ENCODE measurements at places on chromosomes 7 and 10.

GRCh38 chr7:150515248-150516147 is 826 bp downstream of the GIMAP7 start:
- no peak for DNase-seq

DNA sequence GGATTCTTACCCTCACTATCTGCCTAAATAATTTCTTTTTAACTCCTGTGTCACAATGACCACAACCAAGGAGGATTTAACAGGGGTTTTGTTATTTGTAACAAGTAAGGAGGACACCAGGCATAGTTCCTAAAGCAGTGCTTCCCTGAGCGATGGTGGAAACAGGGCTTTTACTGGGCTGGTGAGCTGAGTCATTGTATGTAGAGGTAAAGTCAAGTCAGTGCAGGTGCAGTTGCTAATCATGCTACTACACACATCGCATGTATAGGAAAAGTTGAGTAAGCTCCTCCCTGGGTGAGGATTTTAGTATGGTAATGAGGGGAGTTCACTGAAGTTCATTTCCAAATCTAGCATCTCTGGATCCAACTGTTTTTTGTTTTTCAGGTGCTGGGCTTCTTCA is 22.9 kb upstream of the ABCA13 start:
- DNase-seq = no peak

DNA sequence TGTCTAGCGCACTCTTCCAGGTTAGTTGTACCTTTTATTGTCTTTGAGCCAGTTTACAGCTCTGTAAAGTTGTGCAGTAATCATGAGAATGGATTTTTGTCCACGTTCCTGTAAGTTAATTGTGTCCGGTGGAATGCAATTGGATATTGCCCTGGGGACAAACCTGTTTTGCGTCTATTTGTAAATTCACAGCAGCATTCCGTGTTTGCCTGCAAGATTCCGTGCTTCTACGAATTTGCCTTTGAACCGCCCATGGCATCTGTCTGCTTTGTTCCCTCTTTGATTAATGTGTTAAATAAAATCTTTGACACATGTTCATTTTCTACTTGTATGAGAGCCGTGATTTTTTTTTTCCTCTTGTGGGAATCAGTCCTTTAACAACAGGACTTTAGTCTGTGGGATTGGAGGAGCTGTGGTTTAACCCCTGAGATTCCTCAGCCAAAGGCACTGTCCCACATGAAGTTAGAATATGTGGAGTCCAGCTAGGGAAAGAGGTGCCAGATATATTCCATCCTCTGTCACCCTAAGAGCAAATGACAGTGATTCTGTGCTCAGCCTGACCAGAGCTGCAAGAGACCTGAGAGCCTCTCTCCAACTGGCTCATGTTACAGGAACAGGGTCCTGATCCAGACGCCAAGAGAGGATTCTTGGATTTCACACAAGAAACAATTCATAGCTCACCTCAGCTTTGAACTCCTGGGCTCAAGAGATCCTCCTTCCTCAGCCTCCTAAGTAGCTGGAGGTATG is 126.3 kb downstream of the COL26A1 start:
- no peak for DNase-seq

GRCh38 chr10:20105931-20106330 is 289.7 kb downstream of the PLXDC2 start:
- DNase-seq = peak; percentile 20

- no peak for DNase-seq
Measured at GRCh38 chr10:71651928-71652327, 67.7 kb downstream of the C10orf105 start.

GRCh38 chr10:62811159-62811875 is 4.8 kb downstream of the EGR2 start:
- no peak for DNase-seq

- no peak for DNase-seq
Measured at GRCh38 chr10:49457686-49458085, 61.8 kb upstream of the DRGX start.

- no peak for DNase-seq
Measured at GRCh38 chr10:63210611-63211196, 77.6 kb downstream of the NRBF2 start.

GRCh38 chr7:117320523-117320922 is 2.3 kb downstream of the WNT2 start:
- DNase-seq = no peak

DNA sequence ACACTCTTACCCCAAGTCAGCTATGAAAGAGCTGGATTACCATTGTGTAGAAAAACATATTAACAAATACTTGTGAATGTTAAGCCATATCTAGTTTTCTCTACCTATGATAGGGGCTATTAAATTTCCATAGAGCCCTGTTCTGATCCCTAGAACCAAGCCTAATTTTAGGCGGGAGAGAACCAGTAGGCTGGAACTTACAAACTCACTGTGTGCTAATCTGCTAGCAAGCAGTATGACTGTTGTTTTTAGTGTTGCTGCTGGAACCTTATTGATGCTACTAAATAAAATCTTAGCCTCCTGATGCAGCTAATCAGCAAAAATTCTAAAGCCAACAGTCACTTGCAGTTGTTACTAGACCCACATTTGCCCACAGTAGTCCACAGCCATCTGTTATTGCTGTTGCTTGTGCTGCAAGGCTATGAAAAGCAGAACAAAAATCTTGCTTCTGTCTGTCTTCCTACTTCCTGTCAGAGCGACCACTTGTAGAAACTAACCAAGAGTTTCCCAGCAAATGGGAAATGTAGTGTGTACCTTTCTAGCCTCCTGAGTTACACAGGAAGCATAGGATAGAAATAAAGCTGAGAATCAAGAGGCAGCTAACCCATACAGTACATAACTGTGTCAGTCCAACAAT is 368.4 kb downstream of the ARL4A start:
- no peak for DNase-seq

- DNase-seq = no peak
Measured at GRCh38 chr10:114862456-114862855, 40.9 kb downstream of the FHIP2A start.

DNA sequence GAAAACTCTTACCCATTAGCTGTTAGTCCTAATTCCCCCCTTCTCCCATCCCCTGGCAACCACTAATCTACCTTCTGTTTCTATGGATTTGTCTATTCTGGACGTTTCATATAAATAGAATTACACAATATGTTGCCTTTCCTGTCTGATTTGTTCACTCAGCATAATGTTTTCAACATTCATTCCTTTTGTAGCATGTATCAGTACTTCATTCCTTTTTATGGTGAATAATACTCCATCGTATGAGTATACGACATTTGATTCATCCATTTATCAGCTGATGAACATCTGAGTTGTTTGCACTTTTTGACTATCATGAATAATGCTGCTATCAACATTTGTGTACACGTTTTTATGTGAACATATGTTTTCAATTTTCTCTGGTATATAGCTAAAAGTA is 4.4 kb upstream of the FRAT1 start:
- no peak for DNase-seq
